ENCODE measurements at places on chromosomes 2 and 18.

DNA sequence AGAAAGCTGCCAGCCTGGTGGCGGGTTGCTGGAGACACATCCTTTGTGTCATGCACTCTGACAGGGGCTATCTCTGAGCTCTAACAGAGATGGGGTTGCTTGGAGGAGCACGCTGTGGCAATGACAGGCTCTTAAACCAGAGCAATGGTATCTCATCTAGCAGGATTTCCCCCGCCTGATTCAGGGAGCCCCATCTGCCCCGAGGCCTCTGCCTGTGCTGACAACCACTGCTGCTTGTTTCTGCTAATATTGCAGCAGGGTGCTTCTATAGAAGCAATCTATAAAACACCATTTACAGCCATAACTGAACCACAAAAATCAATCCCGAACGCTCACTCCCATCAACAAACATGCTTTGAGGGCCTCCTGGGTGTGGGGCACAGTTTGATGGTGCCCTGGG, 12.8 kb upstream of the DNPEP start:
- no peak for DNase-seq

GRCh38 chr2:189960346-189960745, 102.2 kb downstream of the MSTN start:
- DNase-seq: no peak

GRCh38 chr2:185428000-185428399, 310.6 kb upstream of the FSIP2 start:
- no peak for DNase-seq

GRCh38 chr2:177579486-177580036, 187.0 kb downstream of the AGPS start:
- no peak for DNase-seq

DNA sequence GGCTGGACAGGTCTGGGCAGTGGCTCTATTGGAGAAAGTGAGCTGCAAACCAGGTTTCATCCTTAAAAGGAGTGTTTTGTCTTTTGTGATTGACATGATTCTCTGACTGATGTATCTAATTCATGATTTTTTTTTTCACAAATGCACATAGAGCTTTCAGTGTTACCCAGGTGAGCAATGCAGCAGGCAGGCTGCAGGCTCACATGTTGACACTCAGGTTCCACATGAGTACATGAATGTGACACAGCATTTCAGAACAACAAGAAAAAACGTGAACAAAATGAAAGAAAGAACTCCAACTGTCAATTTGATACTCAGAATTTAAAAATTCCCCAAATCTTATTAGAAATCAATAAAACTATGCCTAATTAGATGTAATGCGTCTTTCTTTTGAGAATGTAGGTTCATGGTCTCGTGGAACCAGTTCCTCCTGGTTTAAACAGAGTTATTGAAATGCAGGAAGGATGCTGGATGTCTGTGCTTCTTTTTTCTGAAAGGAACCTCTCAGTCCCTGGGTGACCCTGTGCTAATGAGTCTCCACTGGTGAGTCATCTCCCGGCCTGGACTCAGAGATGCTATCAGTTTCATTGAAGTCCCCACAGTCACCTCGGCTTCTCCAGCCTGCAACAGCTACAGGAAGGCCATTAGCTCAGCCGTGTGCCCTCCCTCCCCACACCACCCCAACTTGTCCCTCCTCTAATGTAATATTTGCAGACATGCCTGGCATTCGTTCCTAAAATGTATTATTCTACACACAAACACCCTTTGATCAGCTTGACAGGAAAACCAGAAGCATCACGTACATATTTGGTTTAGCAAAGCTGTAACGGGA, 430.4 kb downstream of the LPIN1 start:
- DNase-seq: no peak

DNA sequence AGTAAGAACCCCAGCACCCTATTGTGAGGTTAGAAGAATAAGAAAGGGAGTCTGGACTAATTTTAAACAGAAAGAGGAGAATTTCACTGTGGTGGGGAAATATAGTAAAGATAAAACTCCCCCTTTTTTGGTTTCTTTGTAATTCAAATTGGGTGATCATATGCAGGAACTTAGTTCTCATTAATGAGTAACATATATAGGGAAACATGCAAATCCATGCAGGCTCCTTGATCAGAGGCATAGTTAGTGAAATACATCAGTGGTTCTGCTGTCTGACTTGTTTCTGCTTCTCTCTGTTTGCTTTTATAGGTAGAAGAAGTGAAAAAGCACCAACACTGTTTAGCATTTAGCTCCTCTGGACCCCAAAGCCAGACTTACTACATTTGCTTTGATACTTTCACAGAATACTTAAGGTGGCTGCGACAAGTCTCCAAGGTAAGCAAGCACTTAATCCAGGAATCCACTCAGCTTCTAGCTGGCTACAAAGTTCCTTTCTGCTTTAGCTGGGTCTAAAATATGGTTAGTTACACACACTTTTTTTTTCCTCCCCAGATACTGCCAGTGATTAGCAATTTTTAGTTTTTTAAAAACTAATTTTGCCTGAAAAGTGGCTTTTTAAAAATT, 123.2 kb downstream of the PHLPP1 start:
- DNase-seq: no peak

DNA sequence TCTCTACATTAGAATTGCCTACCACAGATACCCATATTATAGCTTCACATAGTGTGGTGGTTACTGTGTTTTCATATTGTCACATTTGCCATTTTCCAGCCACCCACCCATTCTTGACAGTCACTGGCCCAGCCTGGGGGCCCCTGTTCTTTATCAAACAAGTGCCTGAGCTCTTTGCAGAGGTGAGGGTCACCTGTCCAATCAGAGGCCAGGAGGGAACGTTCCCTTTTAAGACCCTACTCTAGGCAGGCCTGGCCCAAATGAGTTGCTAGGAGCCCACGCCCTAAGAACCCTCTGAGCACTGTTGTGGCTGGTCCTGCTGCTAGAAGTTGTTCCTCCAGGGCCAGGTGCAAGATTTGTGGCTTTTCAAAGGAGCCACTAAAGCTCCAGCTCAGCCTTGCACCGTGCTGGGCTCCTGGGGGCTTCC, 5.2 kb downstream of the IL37 start:
- no peak for DNase-seq

DNA sequence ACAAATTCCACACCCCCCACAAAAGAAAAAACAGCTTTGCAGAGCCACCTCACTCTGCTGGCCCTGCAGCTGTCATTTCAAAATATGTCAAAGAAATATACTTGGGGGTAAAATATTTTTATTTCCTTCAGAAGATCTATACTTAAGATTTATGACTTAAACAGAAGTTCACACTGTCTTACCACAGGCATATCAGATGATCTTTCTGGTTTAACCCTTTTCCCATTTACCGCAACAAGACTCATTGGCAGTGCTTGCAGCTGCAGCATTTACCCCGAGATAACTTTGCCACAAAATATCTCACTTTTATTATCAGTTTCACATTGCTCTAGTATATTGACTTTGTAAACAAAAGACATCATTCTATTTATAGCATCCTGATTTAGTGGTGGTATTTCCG, 21.6 kb upstream of the SLC35G4 start:
- no peak for DNase-seq

DNA sequence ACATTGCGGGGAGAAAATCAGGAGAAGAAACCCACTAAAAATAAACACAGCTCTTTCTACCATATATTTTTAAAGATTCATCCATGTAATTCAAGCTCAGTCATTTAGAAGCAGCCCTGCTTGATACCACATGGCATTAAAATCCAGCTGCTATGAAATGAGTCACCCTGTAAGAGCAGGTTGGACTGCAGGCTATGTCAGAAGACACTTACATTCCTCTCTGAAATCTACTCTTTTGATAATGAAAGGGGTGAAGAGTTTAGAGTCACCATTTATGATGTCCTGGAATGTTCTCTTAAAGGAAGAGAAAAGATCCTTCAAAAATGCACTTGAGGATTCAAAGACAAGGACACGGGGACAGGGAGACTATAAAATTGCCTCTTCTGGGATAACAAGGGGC, 100.6 kb upstream of the APCDD1 start:
- DNase-seq: no peak

GRCh38 chr2:222423632-222424275, 589 bp upstream of the SGPP2 start:
- peak; percentile 59 for DNase-seq

DNA sequence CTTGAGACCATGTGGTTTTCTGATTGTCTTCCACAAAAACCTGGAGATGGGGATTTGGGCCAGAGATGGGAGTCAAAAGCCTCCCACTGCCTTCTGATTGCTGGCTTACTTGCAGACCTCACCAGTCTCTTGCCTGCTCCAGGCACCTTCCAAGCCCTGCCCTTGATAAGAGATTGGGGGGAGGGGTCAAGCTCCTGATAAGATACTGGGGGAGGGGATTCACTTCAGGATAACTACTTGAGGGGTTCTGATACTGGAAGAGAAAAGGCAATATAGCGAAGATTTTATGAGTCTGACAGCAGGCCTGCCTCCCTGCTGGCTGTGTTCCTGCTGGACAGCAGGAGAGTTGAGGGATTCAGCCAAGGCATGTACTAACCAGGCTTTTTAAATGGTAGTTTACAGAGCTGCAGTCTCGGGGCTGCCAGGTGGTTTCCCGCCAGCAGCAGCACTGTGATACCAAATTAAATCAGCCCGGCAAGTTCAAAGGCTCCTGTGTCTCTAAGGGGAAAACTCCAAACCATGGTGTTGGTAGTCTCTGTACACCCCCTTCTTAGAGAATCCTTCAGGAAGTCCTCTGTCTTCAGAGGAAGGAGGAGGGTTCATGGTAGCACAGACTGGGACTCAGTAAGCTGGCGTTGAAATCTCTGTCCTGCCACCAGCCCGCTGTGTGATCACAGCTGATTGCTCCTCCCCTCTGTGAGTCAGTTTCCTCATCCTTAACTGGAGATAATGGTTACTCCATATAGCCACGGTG, 58.3 kb downstream of the FBXO36 start:
- DNase-seq: no peak

- DNase-seq: no peak
These were observed 110.3 kb downstream of the TAF4B start for GRCh38 chr18:26336572-26336971.

DNA sequence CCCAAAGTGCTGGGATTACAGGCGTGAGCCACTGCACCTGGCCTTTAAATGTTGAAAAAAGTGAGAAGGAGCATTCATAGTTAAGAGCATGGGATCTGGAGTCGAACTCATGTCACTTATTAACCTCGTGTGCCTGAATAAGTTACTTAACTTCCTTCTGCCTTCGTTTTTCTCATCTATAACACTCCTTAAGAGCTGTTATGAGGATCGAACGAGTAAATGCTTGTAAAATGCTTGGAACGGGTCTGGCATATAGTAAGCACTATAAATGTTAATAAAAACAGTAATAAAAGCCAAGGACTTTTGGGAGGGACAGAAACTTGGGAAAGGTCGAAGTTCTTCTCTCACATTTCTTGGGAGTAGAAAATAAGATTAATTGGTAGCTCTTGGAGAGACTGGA, 40.8 kb downstream of the RAB10 start:
- DNase-seq: no peak

DNA sequence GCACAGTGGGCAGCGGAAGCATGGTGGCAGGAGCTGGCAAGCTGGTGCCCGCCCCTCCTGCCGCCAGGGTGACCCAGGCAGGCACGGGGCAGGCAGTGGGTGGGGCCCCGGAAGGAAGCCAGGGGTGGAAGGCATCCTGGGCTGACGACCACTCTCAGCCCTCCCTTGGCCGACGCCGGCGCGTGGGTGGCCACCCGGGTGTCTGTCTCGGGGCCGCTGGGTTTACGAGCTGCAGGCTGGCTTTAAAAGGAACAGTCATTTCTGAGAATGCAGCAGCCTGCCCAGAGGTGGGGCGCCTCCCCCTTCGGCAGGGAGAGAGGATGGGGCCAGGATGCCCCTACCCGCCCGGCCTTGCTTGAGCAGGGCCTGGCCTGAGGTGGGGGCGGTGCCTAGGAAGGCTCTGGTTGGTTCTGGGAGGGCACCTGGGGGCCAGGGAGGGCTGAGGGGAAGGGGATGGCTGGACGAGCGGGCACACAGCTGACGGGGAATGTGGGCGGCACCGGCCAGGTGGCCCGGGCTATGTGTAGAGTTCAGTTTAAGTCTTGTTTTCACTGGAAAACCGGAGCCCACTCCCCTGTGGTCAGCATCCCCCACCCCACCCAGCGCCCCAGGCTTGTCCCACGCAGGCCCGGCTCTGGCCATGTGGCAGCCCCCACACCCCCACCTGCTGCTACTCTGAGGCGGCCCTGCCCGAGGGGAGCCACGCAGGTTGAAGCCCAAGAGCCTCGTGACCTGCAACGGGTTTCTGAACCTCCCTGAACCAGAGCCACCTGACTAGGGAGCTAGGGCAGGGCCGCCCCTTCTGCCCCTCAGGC, 6.3 kb downstream of the BOK start:
- DNase-seq: no peak

GRCh38 chr2:229701716-229702115, 12.6 kb downstream of the DNER start:
- no peak for DNase-seq

DNA sequence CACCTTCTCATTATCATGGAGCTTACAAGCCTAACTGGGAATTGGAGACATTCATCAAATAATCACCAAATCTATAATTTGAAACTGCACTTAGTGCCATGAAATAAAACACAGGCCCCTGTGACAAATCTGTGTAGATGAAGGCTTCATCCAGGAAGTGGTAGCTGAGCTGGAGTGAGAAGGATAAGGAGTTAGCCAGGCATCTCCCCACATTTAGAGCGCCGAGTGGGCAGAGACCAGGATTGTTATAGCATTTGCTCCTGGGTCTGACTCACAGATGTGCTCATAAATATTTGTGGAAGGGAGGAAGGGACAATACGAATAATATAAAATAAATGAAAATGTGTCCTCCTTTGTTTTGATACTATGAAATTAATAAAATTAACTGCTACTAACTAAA, 2.5 kb upstream of the MAT2A start:
- DNase-seq: no peak

DNA sequence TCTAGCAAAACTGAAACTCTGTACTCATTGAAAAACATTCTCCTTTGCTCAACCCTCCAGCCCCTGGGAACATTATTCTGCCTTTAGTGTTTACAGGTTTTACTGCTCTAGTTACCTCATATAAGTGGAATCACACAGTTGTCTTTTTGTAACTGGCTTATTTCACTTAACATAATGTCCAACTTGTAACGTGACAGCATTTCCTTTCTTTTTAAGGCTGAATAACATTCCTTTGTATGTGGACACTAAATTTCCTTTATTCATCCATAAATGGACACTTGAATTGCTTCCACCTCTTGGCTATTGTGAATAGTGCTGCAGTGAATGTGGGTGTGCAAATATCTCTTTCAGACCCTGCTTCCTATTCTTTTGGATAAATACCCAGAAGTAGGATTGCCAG, 144.9 kb downstream of the ACTR3 start:
- no peak for DNase-seq

DNA sequence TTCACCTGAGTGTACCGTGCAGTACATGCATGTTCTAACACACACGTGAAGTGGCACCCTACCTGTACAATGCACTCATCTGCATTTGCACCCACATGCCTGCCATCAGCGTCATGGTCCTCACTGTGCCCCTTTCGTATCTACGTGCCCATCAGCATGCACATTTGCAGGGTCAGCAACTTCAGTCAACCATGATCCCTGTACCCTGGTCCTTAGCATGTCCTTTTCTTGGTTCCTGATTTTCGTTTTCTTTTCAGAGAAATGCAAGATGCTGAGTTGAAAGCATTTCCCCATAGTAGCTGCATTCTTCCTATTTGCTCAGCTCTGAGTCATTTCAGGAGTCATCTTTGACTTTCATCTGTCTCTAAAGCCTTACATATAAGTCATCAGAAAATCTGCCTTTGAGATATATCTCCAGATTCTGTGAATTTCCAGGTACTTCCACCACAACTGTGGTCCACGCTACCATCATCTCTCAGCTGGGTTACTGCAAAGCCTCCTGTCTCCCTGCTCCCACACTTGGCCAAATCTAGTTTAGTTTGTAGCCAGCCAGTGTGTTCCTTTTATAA, 14.7 kb upstream of the PUM2 start:
- DNase-seq: no peak

- DNase-seq: no peak
These were observed 148.5 kb downstream of the FMNL2 start for GRCh38 chr2:152483276-152484063.
